ENCODE measurements at places on chromosomes 13 and 19. TPM values are rescaled to one million over a fixed set of nuclear protein-coding genes. Genes with fewer than 3 reads are reported as not detected.

GRCh38 chr13:111949311-111949710, 117.6 kb upstream of the SOX1 start:
- DNase-seq, result no peak

- no peak for DNase-seq
Measured at GRCh38 chr19:514166-514663, 6.9 kb downstream of the TPGS1 start.

- DNase-seq, result no peak
Measured at GRCh38 chr13:109384491-109385241, 401.7 kb downstream of the IRS2 start.

The MAST1 gene
- total RNA-seq, result 141 TPM

The DOHH gene
- total RNA-seq, result 29.6 TPM

DNA sequence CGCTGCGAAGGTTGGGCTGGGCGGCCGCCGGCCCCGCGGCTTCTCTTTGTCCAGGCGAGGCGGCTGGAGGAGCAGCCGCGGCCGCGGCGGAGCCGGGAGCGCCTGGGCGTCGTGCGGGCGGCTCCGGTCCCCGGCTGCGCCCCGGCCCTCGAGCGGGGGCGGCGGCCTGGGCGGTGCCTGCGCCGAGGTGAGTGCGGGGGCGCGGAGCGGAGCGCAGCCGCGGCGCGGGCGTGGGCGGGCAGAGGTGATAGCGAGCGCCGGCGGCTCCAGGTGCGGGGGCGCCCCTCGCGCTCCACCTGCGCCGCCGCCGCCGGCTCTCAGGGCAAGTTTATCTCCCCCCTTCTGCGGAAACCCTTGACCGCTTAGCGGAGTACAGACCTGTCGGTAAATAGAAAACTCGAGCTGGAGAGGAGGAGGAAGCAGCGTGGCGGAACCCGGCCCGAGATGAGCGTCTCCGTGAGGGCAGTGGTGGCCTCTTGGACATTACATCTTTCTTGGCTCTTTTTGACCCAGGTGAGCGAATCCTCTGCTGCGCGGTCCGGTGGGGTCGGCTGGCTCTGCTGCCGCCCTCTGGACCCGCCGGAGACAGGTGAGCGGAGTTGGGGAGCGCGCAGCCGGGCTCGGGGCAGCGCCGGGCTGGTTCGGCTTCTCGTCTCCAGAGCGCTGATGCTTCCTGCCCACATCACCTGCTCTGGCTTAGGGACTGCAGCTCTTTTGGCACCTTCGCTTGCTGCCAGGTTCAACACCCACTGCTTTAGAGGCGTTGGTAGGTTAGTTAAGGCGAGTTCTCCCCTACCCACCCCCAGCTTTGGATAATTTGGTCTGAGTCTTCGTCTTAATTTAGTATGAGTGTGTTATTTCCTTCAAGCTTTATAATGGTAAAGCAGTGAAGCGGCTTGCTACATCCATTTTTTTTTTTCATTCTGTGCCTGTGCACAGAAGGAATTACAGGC, at the start of gene MTUS2:
Gene MTUS2 (plus strand): TSS at position 241 of the 953 bp plus-strand sequence.
- DNase-seq, result no peak
